ENCODE measurements at places on chromosomes 1 and 21. TPM values are rescaled to one million over a fixed set of nuclear protein-coding genes. Genes with fewer than 3 reads are reported as not detected.

CNST gene
- total RNA-seq: 18.9 TPM

FCGR2B gene
- 2.8 TPM for total RNA-seq

RGS13 gene
- 0.79 TPM for total RNA-seq

PTPN22 gene
- total RNA-seq: 2.6 TPM
